Lung (tissue), 17 donors: ENCODE measurements at places on chromosomes 7 and 10. TPM values are rescaled to one million over a fixed set of nuclear protein-coding genes. Genes with fewer than 3 reads are reported as not detected.

EGR2 gene
- 2.9 TPM for polyA plus RNA-seq

GRB10 gene
- polyA plus RNA-seq, result 11.6 TPM

NUDT1 gene
- 24.7 TPM for polyA plus RNA-seq

PNLIPRP3 gene
- polyA plus RNA-seq, result not detected

HOXA6 gene
- 0.94 TPM for polyA plus RNA-seq

- no peak for DNase-seq
Observed at GRCh38 chr10:131172433-131172832, 139.1 kb downstream of the TCERG1L start.

DNA sequence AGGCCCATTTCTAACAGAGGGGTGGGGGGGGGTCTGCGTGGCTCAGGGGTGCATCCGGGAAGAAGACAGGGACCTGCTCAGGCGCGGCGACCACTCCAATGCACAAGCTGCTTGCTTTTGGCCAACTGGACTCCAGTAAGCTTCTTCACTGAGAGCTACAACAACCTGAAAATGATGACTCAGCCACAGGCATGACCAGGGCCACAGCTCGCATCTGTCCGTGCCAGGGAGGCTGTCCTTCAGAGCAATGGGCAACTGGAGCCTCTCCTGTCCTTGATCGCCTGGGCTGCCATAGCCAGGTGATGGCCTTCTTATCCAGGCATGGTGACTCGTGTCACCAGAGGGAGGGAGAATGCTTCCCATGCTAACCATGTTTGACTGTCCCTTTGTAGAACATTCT lies 81.6 kb upstream of the RNF32 start:
- DNase-seq, result no peak

DNA sequence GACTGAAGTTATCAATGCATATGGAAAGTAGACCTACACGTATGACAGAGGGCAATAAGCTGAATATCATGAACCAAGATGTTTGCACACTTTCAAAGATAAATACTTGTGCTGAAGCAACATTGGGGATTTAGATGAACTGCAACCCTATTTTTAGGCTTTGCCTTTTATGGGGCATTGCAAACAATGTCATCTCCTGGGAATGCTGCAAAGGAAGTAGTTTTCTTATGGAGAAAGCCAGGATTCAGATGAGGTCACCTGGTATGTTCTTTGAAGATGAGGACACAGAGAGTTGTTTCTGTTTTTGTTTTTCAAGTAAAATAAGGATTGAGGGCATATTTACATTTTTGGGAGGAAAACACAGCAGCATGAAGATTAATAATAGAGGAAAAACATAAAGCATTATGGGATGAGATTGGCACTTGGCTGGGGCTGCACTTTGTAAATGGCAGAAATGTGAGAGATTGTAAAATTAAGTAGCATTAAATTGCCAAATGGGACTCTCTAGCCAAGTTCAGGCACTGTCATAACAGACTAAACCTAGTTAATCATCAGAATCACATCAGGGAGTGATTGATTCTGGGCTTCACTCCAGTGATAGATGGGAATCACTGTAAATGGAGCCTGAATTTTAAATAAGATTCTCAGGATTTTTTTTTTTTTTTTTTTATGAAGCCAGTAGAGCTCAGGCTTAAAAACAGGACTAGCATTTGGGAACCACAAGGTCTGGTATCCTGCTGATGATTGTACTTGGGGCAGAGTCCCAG lies 63.1 kb downstream of the MALRD1 start:
- peak; percentile 13 for DNase-seq

- no peak for DNase-seq
Observed at GRCh38 chr10:81843042-81843441, 32.0 kb upstream of the NRG3 start.

- DNase-seq, result peak; percentile 59
Observed at GRCh38 chr10:3886191-3886590, 101.2 kb upstream of the KLF6 start.

DNA sequence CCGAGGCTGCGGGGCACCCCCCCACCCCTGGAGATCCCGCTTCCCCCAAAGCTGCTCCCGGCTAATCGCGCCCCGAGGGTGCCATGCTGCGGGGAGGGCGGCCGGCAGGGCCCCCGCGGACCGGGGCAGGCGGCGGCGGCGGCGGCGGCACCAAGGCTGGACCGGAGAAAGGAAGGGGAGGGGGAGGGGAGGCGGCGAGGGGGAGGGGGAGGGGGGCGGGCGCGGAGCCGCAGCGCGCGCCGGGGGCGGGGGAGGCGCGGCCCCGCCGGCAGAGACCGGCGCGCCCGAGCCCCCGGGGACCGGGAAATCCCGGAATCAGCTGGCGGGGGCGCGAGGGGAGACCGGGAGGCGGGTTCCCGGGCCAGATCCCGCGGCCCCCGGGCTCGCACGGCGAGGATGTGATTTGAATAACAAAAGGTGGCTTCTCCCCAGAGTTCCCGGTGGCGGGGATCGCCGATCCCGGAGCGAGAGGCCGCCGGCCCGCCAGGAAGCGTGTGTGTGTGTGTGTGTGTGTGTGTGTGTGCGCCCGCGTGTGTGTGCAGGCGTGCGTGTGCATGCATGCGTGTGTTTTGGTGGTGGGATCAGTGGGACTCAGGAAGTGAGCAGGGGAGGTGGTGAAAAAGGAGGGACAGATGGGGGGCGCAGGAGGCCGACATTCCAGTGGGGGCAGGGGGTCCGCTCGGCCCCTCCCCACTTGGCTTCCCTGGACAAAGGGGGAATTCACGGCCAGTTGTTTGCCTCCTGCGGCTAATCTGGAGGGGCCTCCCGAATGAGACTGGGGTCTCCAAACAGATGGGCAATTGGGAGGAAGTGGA lies 99.5 kb downstream of the HIP1 start:
- DNase-seq, result peak; percentile 74

DNA sequence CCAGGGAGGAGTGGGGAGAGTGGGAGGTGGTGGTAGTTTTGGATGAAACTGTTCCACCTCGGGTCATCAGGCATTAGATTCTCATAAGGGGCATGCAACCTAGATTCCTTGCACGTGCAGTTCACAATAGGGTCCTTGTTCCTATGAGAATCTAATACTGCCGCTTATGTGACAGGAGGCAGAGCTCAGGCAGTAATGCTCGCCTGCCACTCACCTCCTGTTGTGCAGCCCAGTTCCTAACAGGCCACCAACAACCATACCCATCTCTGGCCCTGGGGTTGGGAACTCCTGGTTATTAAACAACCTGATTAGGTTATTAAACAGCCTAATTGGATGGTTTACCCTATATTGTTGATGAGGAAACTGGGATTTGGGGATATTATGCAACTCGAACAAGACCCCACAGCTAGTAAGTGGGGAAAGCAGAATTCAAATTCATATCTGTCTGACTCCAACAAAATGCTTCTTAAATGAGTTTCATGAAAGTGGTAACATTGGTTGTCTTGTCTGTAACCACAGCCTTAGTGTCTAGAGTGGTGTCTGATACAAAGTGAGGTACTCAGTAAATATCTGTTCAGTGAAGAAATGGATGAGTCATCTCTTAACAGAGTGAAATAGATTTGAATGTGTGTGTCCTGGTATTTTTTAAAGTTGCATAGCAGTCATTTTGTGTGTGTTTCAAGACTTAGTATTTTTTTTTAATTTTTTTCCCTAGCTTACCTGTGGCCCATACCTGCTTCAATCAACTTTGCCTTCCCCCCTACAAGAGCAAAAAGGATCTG lies 101.6 kb downstream of the HECTD2 start:
- no peak for DNase-seq
